ENCODE measurements at places on chromosomes 5 and 9. TPM values are rescaled to one million over a fixed set of nuclear protein-coding genes. Genes with fewer than 3 reads are reported as not detected.

DNA sequence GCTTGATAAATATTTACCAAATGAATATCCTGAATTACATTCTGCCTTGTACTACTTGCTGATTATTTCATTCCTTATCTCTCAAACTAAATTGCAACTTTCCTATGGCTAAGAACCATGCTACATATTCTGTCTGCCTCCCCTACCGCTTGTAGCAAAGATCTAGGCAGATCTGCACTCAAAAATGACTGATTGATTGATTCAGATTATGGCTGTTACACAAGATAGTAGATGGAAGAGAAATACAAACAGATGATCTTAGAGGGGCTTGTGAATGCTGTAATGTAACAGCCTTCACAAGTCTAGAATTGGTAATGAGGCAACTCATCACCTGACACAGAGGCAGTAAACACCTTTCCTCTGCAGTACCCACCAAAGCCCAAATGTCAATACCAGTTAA is 446.1 kb downstream of the PRELID2 start:
- no peak overlapping the region for H3K27ac ChIP-seq
- H3K36me3 ChIP-seq: no peaks in the 10 kb centered on the region
- no peaks in the 10 kb centered on the region for H3K27me3 ChIP-seq
- H3K4me3 ChIP-seq: no peak overlapping the region
- H3K4me1 ChIP-seq: no peaks in the 10 kb centered on the region

DNA sequence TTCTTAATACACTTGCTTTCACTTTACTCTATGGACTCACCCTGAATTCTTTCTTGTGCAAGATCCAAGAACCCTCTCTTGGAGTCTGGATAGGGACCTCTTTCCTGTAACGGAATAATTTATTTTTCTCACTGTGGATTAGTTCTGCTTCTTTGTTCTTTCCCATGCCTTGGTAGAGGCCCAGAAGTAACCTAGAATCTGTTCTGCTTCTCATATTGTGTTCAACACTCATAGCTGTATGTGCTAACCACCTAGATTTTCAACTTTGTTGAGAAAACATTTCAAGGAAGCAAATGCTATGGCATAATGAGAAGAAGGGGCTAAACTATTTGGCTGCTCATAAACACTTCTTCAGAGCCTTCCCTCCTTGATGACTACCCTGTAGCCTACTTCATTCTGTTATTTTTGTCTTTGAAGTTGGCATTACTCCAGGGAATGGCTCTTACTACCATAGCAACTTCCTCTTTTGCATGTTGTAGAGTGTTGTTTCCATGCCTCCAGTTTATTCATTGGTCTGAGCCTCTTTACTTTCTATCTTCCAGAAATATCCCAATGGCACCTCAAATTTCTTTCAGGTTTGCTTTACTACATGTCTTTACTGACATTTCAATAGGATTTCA is 74.3 kb downstream of the KIAA0825 start:
- no peak overlapping the region for H3K27ac ChIP-seq
- no peaks in the 10 kb centered on the region for H3K36me3 ChIP-seq
- no peak for DNase-seq
- H3K4me3 ChIP-seq: no peak overlapping the region
- H3K4me1 ChIP-seq: no peaks in the 10 kb centered on the region

DNA sequence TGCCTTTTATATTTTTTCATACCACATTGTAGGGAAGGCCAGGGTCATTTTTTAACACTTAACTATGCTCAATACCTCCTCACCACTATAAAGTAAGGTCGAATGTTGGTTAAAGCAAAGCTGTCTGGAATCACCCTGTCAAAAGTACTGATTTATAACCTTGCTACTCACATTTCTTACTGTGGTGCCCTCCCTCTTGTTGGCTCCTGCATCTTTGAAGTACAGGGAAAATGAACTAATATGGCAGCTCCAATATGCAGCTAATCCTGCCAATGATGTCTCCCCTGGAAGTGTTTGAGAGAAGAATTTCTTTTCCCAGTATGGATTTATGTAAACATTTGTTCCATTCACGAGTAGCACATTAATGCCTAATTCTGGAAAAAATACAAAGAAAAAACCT is 108.4 kb upstream of the RPS23 start:
- no peaks in the 10 kb centered on the region for H3K27me3 ChIP-seq
- no peak overlapping the region for H3K4me3 ChIP-seq
- H3K36me3 ChIP-seq: no peaks in the 10 kb centered on the region
- no peak overlapping the region for H3K27ac ChIP-seq

DNA sequence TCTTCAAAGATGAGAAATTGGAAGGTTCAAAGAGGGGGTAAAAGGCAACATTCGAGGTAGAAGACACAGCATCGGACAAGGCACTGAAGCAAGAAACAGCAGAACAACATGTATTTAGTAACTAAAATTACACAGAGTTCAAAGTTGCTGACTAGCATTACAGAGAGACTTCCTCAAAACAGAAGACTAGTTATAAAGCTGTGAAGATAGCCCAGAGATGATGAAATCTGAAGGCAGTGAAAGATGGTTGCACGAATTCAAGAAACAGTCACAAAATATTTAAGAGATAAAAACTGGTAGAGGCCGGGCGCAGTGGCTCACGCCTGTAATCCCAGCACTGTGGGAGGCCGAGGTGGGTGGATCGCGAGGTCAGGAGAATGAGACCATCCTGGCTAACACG is 16.3 kb downstream of the MAPKAP1 start:
- H3K36me3 ChIP-seq: no peaks in the 10 kb centered on the region
- no peak for DNase-seq
- H3K27me3 ChIP-seq: no peaks in the 10 kb centered on the region

- no peaks in the 10 kb centered on the region for H3K36me3 ChIP-seq
- H3K27me3 ChIP-seq: peaks cover 12% of the 10 kb centered on the region
- H3K27ac ChIP-seq: no peak overlapping the region
- H3K4me3 ChIP-seq: no peak overlapping the region
- H3K4me1 ChIP-seq: no peaks in the 10 kb centered on the region
Measured at GRCh38 chr9:126154182-126154827, 172.3 kb upstream of the MVB12B start.

- no peaks in the 10 kb centered on the region for H3K27me3 ChIP-seq
- H3K27ac ChIP-seq: no peak overlapping the region
- no peak for DNase-seq
- no peak overlapping the region for H3K4me3 ChIP-seq
Measured at GRCh38 chr5:52466749-52467520, 320.8 kb upstream of the ITGA1 start.

- no peaks in the 10 kb centered on the region for H3K27me3 ChIP-seq
- H3K4me1 ChIP-seq: no peaks in the 10 kb centered on the region
- no peaks in the 10 kb centered on the region for H3K36me3 ChIP-seq
- no peak overlapping the region for H3K4me3 ChIP-seq
- no peak overlapping the region for H3K27ac ChIP-seq
Measured at GRCh38 chr5:126139773-126140172, 283.4 kb upstream of the GRAMD2B start.

GRCh38 chr9:6106711-6107339 is 91.4 kb upstream of the RANBP6 start:
- no peak overlapping the region for H3K27ac ChIP-seq
- H3K4me1 ChIP-seq: peaks cover 5% of the 10 kb centered on the region
- H3K27me3 ChIP-seq: no peaks in the 10 kb centered on the region
- DNase-seq: peak; percentile 5
- H3K36me3 ChIP-seq: no peaks in the 10 kb centered on the region
- no peak overlapping the region for H3K4me3 ChIP-seq

- H3K27ac ChIP-seq: no peak overlapping the region
- no peaks in the 10 kb centered on the region for H3K4me1 ChIP-seq
- no peaks in the 10 kb centered on the region for H3K36me3 ChIP-seq
Measured at GRCh38 chr9:79778581-79778980, 206.8 kb downstream of the TLE4 start.

DNA sequence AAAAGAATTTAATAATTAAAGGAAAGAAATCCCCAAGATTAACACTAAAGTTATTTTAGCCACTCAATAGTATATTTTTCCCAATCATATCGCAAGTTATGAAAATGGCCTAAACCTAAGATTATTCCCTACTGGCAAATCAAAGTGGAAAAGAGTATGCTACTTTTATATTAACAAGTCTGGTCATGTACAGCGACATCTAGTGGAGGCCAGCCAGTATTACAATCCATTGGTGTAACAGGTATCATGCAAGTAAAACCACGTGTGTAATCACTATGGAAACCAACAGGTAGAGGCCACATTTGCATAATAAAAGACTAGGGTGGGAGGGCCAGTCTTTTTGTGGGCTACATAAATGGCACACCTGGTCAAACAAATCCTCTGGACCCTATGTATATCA is 976.4 kb upstream of the CDH9 start:
- H3K36me3 ChIP-seq: no peaks in the 10 kb centered on the region
- no peaks in the 10 kb centered on the region for H3K27me3 ChIP-seq
- DNase-seq: no peak

DNA sequence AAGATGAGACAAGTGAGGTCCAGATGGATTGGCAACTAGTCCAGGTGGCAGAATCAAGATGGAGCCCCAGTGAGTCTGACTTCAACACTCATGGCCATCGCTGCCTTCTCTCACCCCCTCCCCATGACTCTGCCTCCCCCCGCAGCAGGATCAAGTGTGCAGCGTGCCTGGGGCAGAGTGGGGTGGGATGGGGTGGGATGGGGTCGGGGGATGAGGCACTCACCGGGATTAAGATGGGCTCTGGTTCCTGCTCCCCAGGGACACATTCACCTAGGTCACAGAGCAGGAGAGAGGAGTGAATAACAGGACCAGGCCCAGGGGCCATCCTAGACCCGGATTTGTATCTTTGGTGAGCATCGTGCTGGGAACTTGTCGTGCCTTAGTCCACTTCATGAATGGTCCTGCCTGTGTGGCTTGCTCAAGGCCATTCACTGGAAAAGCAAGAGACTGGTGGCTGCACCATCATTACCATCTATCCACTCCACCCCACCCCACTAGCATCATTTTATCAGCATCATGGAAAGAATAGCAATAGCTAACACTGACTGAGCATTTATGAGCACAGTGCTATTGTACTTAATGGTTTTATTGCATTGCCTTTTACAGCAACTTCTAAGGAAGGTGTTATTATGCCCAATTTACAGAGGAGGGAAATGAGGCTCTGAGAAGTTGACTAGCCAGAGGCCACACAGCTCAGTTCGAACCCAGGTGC is 8.5 kb downstream of the AMBP start:
- no peak overlapping the region for H3K4me3 ChIP-seq
- no peaks in the 10 kb centered on the region for H3K36me3 ChIP-seq
- H3K4me1 ChIP-seq: no peaks in the 10 kb centered on the region
- DNase-seq: no peak
- no peak overlapping the region for H3K27ac ChIP-seq

DNA sequence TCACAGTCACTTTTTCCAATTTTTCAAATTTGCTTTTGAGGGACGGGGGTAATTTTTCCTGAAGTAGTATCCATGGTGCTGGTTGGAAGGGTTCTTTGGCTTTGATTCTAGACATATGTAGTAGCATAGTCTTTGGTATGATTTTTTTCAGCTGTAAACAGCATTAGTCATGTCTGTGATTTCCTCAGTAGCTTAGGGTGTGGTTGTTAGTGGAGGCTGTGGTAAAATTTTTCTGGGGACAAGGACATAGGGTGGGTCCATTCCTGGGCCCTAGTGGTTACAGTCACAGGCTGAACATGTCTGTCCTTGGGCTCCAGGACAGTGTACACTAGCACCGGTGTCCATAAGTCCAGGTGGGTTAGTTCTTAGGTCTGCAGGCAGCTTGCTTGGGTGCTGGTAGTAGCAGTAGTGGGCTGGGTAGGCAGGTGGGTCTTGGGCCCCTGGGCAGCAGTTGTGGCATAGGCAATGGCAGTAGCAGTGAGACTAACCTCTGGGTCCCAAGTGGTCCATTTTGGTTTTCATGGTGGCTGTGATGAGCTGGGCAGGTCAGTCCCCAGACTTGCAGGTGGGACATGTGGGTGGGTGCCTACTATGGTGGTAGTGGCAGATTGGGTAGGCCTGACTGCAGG is 100.0 kb upstream of the CXCL14 start:
- no peaks in the 10 kb centered on the region for H3K27me3 ChIP-seq
- no peak for DNase-seq
- H3K4me1 ChIP-seq: no peaks in the 10 kb centered on the region
- H3K27ac ChIP-seq: no peak overlapping the region

- peaks cover 51% of the 10 kb centered on the region for H3K36me3 ChIP-seq
- no peak overlapping the region for H3K4me3 ChIP-seq
- H3K27me3 ChIP-seq: no peaks in the 10 kb centered on the region
- no peak overlapping the region for H3K27ac ChIP-seq
Measured at GRCh38 chr5:157327771-157328170, 61.8 kb downstream of the CYFIP2 start.

GRCh38 chr5:16615741-16616535 is 859 bp downstream of the RETREG1 start:
- no peaks in the 10 kb centered on the region for H3K27me3 ChIP-seq
- DNase-seq: no peak
- peak overlapping the region; percentile 75 for H3K4me3 ChIP-seq
- peaks cover 9% of the 10 kb centered on the region for H3K4me1 ChIP-seq

DNA sequence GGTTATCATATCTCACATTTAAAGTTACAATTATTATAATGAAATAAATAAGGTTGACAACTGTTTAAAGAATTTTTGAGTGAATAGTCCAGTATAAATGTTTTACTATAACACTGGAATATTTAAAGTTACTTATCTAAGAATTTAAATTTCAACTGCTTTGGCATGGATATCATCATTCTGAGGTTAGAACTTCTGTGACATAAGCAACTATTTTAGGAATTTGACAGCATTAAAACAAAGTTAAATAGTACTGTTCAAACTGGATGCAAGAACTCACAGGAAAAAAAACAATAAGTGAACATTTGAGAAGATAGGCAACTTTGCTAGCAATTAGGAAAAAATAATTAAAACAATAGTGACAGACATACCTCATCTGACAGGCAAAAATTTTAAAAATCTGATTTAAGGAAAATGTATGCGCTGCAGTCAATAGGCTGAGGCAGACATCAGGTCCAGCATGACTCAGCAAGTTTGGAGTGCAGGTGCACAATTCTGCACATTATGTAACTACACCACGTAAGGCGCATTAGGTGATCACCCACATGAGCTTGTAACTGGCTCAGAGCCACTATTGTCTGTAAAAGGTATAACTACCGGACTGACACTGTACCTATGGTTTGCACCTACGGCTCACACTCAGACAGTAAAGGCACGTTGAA is 180.6 kb downstream of the PDE4D start:
- no peaks in the 10 kb centered on the region for H3K36me3 ChIP-seq
- no peaks in the 10 kb centered on the region for H3K27me3 ChIP-seq
- H3K27ac ChIP-seq: no peak overlapping the region
- H3K4me3 ChIP-seq: no peak overlapping the region
- DNase-seq: no peak

Gene TMC1
- 2.3 TPM for total RNA-seq

Gene PCDHGC3
- total RNA-seq: 71.8 TPM

Gene CCDC180
- total RNA-seq: 9.6 TPM

Gene NOXA1
- total RNA-seq: 10.5 TPM

Gene HRCT1
- total RNA-seq: 10.9 TPM

Gene ST6GALNAC4
- total RNA-seq: 23.9 TPM

All from tibial nerve (tissue), 4 donors.